ENCODE measurements at places on chromosomes 5 and 9.
A peak's percentile ranks its signal among the peaks of the same experiment; 100 is the strongest.

DNA sequence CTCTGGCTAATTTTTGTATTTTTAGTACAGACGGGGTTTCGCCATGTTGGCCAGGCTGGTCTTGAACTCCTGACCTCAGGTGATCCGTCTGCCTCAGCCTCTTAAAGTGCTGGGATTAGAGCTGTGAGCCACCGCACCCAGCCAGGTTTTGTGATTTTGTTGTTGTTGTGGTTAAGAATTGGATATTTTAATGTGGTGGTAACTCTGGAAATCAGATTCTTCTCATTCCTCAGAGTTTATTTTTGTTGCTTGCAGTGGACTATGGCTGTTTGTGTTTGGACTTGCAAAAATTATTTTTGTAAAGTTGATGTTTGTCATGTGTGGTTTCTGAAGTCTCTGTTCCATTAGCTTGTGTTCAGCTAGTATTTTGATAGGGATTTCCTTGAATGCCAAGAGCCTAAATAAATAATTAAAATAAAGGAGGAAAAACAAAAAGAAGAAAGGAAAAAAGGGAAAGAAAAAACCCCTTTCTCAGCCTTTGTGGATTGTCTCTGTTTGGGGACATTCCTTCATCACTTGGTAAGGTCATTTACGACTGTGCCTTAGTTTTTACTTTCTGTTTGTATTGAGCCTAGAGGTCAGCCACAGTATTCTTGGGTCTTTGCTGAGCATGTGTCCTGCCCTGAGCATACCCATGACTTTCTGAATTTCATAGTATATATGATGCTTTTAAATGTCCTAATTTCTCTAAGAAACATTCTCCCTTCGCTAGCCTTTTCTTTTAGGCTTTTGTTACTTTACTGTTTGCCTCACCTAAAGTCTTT, 37.3 kb downstream of the PBX3 start:
- DNase-seq = no peak

DNA sequence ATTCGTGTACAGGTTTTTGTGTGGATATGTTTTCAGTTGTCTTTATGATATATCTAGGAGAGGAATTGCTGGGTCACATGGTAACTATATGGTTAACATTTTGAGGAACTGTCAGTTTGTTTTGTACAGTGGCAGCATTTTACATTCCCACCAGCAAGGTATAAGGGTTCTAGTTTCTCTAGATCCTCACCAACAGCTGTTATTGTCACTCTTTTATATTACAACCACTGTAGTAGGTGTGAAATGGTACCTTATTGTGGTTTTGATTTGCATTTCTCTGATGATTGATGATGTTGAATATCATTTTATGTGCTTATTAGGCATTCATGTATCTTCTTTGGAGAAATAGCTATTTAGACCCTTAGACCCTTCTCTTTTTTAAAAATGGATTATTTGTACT, 82.9 kb downstream of the CCDC171 start:
- DNase-seq = no peak

DNA sequence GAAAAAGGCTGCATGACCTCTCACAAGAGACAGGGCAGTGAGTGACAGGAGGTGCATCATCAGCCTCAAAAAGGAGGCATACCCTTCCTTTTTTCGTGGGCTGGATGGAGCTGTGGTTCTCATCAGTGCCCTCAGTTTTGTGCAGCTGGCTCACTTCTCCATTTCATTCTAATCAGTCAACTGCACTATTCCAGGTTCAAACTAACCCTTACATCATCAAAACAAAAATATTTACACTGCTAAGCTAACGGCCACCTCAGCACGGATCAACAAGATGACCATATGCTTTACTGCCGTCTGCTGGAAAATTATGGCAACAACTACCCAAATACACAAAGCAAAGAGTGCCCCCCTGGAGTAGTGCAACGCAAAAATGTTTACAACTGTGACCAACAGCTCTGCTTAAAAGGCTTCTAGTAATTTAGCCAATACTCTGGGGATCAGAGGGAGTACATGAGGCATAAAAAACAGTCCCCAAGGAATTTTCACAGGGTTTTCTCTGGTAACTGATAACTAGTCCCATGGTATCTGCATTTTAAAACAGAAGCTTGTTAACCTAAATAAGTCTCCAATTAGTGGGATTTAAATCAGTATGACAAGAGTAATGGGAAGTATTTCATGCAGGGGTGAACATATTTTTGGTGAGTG, 10.8 kb downstream of the KCNV2 start:
- peak; percentile 79 for DNase-seq

DNA sequence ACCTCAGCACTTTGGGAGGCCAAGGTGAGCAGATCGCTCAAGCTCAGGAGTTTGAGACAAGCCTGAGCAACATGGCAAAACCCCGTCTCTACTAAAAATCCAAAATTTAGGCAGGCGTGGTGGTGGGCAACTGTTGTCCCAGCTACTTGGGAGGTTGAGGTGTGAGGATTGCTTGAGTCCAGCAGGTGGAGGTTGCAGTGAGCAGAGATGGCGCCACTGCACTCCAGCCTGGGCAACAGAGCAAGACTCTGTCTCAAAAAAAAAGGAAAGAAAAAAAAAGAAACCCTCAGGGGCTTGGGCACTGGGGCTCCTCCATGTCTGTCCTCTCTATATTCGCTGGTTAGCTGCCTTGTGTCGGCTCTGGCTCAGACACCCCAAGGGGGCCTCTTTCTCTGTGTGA, 10.9 kb upstream of the PPP2CA start:
- DNase-seq = no peak

DNA sequence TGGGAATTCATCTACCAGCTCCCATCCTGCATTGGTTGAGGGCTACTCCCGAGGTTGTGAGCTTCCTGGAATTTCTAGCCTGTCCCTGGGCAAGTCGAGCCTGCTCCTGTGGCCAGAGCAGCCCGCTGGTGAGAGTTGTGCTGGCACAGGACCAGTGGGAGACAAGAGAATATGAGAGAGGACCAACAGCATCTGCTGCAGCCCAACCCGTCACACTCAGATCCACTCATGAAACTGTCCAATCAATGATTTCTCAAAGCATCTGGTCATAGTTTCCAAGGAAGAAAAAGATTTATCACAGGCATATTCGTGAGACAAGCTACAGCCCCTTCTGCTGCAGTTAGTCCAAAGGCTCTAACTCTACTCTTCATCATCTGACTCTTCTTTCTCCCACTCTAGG, 64.4 kb upstream of the RAI14 start:
- no peak for DNase-seq

- no peak for DNase-seq
Measured at GRCh38 chr9:87040410-87041009, 93.2 kb upstream of the GAS1 start.

GRCh38 chr5:14450018-14450524, 131.5 kb upstream of the OTULINL start:
- no peak for DNase-seq

- DNase-seq = no peak
Measured at GRCh38 chr5:169336242-169336641, 35.3 kb upstream of the SLIT3 start.

GRCh38 chr5:95274011-95274410, 10.9 kb downstream of the MCTP1 start:
- DNase-seq = no peak

- no peak for DNase-seq
Measured at GRCh38 chr5:135564331-135564730, 14.5 kb downstream of the CXCL14 start.

GRCh38 chr5:16271851-16272250, 92.3 kb upstream of the MARCHF11 start:
- peak; percentile 28 for DNase-seq

DNA sequence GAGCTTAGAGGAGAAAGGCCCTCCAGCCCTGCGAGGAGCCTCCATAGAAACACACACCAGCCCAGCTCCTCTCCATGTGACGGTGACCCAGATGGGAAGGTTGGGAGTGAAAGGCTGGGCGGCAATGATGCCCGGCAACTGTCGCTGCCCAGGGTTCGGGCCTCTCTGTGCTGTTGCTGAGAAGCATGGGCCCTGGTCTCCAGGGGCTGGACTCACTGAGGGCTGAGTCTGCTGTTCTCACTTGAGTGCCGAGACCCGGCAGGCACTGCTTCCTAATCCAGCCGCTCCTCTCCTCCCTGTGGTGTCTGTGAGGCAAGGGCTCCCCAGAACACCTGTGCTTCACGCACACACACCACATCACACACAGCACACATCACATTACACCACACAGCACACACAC, 493.6 kb downstream of the GADD45G start:
- no peak for DNase-seq

GRCh38 chr5:89313804-89314588, 431.0 kb upstream of the MEF2C start:
- DNase-seq = no peak

GRCh38 chr5:176178789-176179188, 59.4 kb upstream of the SIMC1 start:
- DNase-seq = no peak

- no peak for DNase-seq
Measured at GRCh38 chr9:86765746-86766430, 181.4 kb downstream of the GAS1 start.

- DNase-seq = no peak
Measured at GRCh38 chr9:3976865-3977613, 322.8 kb downstream of the GLIS3 start.

- no peak for DNase-seq
Measured at GRCh38 chr9:137924169-137924568, 46.6 kb downstream of the CACNA1B start.

- no peak for DNase-seq
Measured at GRCh38 chr5:173941758-173942401, 47.1 kb upstream of the C5orf47 start.

DNA sequence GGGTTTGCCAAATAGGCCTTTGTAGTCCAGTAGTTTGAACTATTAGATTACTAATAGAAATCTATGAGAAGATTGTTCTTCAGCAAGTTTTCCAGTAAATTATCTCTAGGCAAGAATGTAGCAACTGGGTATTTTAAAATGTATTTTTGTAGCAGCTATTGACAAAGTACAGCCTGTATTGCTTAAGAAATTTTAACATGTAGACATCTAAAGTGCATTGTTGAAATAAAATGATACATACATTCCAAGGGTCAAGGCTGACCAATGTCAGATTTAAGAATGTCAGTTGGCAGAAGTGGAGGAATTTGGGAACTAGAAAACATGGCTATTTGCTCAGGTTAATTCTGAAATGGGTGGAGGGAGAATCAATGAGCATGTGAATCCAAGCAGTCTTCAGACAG, 57.5 kb upstream of the ZSWIM6 start:
- no peak for DNase-seq

- DNase-seq = no peak
Measured at GRCh38 chr5:1468629-1469527, 23.6 kb upstream of the SLC6A3 start.

DNA sequence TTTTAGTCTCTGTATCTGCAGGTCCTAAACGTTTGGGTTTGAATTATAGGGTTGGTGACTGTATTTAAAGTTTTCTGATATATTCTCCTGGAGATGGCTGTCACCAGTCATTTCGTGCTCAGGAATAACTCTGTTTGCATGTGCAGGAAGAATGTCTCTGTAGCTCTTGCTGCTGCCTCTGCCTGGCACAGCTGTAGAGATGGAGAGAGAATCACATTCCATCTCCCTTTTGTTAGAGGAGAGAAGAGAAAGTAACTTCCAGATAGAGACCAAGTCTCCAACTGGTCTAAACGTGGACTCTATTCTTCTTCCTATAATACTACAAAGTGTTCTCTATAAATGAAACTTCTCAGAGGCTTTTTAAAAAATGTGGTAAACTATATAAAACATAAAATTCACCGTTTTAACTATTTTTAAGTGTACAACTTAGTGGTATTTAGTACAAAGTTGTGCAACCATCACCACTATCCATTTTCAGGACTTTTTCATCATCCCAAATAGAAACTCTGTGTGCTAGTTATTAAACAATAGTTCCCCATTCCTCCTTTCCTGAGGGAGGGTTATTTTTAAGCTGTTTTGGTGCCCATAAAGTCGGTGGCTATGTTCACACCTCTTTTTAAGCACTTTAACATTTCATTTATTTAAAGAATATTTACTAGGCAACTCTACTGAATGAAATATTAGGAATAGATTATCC, 20.7 kb upstream of the STARD4 start:
- DNase-seq = no peak

DNA sequence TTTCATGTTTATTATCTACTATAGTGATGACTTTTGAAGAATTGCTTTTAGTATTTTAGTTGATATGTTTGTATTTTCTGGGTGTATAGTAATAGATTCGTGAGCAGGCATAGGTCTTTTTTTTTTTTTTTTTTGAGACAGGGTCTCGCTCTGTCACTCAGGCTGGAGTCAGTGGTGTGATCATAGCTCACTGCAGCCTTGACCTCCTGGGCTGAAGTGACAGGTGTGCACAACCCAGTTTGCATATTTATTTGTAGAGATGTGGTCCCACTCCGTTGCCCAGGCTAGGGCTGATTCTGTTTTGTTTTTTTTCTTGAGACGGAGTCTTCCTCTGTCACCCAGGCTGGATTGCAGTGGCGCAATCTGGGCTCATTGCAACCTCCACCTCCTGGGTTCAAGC, 11.9 kb downstream of the ERBIN start:
- DNase-seq = no peak

DNA sequence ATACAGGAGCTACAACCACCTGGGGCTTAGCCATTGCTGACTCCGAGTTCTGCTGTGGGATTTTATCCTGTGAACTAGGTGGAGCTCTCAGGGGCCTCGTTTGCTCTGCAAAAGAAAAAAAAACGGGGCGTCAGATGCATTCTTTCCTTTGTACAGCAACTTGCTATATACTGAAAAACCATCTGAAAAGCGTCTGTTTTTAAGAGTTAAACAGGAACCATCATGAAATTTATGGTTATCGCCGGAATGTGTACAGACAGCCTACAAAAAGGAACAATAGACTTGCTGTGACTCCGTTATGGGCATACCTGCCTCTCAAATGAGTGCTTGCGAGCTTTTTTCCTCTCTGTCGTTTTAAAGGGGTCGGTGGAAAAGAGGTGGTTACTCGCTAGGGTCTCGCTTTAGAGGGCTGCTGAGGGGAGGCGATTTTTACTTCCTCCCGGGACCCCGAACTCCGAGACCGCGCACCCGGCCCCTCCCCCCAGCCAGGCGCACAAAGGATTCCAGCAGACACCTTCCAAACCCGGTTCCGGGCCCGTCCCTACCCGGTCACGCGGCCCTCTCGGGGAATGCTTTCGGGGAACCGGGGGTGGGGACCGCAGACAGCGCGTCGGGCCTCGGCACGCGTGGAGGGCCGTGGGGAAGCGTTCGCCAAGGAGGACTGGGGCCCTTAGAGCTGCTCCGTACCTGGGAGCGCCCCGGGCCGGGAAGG, 826 bp downstream of the PAIP1 start:
- peak; percentile 49 for DNase-seq

GRCh38 chr5:82355496-82355895, 77.3 kb upstream of the RPS23 start:
- DNase-seq = no peak

DNA sequence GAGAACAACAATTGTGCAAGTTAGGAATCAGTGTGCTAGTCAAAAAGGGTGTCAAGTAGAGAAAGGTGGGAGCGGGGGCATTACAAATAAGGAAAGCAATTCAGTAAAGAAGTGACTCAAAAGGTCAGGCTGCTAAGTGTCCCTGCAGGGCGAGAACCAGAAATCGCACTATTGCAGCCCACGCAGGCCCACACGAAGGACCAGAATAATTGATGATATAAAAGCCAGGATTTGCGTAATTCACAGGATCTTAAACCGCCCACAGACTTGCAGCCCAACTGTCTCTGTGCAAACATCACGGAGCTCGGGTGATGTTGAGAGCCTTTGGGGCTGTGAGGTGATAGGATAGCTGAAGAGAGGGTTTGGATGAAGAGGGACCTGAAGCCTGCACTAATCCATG, 349.0 kb downstream of the BRINP1 start:
- DNase-seq = no peak

GRCh38 chr5:122431298-122431697, 119.3 kb downstream of the SNCAIP start:
- no peak for DNase-seq

- no peak for DNase-seq
Measured at GRCh38 chr5:2715856-2716255, 35.6 kb downstream of the IRX2 start.

GRCh38 chr9:134933076-134933659, 15.5 kb upstream of the FCN1 start:
- DNase-seq = no peak

Data from NCI-H774 (cell line).